ENCODE measurements at places on chromosomes 6 and 20. TPM values are rescaled to one million over a fixed set of nuclear protein-coding genes. Genes with fewer than 3 reads are reported as not detected.

DNA sequence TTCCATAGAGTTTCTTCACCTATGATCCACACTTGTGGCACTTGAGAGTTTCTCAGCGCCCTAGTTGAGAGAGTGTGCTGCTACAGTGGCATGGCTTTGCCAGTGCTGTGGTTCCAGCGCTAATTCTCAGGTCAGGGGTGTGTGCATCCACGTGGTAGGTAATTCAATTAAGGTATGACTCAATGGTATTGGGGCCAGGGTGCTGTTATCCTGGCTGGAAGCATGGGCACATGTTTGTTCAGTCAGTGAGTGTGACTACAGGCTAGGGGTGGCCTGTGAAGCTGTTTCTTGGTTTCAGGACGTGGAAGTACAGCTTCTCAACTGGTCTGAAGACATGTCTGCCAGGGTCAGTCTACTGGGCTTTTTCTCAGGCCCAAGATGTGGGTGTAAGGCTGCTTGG, 3.0 kb upstream of the SEMG2 start:
- no peak overlapping the region for H3K4me3 ChIP-seq

GRCh38 chr6:38179300-38179699, 359.8 kb downstream of the ZFAND3 start:
- H3K36me3 ChIP-seq, result no peaks in the 10 kb centered on the region
- no peaks in the 10 kb centered on the region for H3K4me1 ChIP-seq
- H3K4me3 ChIP-seq, result no peak overlapping the region
- H3K27me3 ChIP-seq, result no peaks in the 10 kb centered on the region
- no peak for DNase-seq

- no peaks in the 10 kb centered on the region for H3K36me3 ChIP-seq
- H3K27me3 ChIP-seq, result no peaks in the 10 kb centered on the region
- no peak for DNase-seq
- no peak overlapping the region for H3K4me3 ChIP-seq
Observed at GRCh38 chr6:43269273-43270007, 26.2 kb downstream of the TTBK1 start.

HAO1 gene
- total RNA-seq, result not detected

LINC00237 gene
- not detected for total RNA-seq

DNA sequence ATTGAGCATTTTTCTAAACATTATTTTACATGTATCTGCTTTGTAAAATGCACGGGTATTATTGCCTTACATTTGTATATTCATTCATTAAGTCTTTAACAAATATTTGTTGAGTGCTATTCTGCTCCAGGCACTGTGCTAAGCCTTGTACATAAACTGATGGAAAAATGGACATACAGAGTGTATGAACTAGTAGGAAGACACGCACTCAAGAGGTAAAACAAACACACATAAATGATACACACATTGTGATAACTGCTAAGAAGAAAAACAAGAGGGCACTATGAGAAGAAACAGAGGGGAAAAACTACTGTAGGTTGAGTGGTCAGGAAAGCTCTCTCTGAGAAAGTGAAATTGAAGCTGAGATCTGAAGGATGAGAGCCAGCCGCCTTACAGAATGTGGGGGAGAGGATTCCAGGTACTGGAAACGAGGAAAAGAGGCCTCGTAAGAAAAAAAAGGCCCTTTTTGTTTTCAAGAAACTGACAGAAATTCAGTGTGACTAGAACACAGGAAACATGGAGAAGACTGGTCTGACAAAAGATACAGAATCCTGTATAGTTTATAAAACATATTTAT, 117.5 kb downstream of the EYA4 start:
- H3K27ac ChIP-seq, result no peak overlapping the region
- no peaks in the 10 kb centered on the region for H3K4me1 ChIP-seq
- H3K36me3 ChIP-seq, result no peaks in the 10 kb centered on the region
- H3K4me3 ChIP-seq, result no peak overlapping the region

DNA sequence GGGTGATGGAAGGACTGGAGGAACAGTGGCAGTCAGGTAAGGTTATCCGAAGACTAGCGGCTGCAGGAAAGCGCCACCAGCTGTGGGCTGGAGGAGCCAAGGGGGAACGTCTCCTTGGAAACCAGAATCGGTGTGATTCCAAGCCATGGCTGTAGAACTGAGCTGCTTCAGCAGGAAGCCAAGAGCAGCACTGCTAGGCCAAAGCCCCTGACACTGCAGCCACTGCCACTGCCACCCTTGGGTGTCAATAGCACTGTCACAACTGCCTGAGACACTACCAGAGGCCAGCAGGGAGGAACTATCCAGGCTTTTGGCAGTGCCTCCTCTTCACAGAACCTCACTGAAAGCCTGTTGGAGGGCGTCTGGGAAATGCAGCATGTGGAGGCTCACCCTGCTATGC, 289.6 kb upstream of the SUPT3H start:
- no peaks in the 10 kb centered on the region for H3K4me1 ChIP-seq
- H3K27me3 ChIP-seq, result no peaks in the 10 kb centered on the region
- no peak for DNase-seq
- no peaks in the 10 kb centered on the region for H3K36me3 ChIP-seq
- H3K4me3 ChIP-seq, result no peak overlapping the region

GPR6 gene
- total RNA-seq, result not detected

SERINC1 gene
- total RNA-seq, result 48.1 TPM

TUBB gene
- 901 TPM for total RNA-seq

SNAP25 gene
- not detected for total RNA-seq

GRCh38 chr20:14220986-14221385, 116.4 kb downstream of the FLRT3 start:
- H3K4me1 ChIP-seq, result peaks cover 40% of the 10 kb centered on the region
- peak overlapping the region; percentile 76 for H3K27ac ChIP-seq
- no peak for DNase-seq
- no peak overlapping the region for H3K4me3 ChIP-seq

DNA sequence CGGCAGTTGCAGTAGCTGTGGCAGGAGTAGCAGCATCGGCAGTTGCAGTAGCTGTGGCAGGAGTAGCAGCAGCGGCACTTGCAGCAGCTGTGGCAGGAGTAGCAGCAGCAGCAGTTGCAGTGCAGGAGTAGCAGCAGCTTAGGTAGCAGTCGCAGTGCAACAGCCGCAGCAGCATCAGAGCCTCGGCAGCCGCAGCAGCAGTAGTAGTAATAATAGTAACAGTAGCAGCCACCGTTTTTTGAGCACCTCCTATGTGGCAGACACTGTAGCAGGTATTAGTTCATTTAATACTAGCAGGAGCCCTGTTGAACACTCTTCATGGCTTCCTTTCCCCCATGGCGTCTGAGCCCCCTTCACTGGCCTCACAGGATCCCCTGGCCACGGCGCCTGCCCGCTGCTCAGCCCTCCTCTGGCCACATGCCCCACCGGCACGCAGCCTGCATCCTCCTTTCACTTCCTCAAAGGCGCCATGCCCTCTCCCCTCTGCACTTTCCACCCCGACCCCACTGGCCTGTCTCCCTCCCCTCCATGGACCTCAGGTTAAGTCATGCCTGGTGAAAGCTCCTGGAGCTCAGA, 19.1 kb upstream of the IRF4 start:
- H3K36me3 ChIP-seq, result no peaks in the 10 kb centered on the region
- peaks cover 88% of the 10 kb centered on the region for H3K27me3 ChIP-seq
- H3K27ac ChIP-seq, result no peak overlapping the region
- no peak for DNase-seq
- H3K4me3 ChIP-seq, result no peak overlapping the region

DNA sequence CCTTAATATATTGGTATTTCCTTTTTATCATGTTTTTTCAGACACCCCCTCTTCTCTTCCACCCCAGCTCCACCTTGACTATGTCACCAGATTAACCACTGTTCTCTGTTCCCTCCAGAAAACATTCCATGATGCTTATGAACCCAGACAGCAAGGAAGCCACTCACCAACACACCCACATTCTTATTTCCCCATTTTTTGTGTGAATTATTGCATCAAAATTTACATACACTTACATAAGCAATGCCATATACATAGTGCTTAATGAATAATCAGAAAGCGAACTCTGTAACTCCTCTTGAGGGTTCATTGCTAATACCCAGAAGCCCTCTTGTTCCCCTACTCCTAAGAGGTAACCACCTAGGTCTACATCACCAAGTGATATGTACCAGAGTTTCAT, 182.3 kb upstream of the CDYL start:
- H3K4me3 ChIP-seq, result no peak overlapping the region
- no peaks in the 10 kb centered on the region for H3K27me3 ChIP-seq
- DNase-seq, result no peak
- H3K4me1 ChIP-seq, result no peaks in the 10 kb centered on the region
- H3K36me3 ChIP-seq, result no peaks in the 10 kb centered on the region

DNA sequence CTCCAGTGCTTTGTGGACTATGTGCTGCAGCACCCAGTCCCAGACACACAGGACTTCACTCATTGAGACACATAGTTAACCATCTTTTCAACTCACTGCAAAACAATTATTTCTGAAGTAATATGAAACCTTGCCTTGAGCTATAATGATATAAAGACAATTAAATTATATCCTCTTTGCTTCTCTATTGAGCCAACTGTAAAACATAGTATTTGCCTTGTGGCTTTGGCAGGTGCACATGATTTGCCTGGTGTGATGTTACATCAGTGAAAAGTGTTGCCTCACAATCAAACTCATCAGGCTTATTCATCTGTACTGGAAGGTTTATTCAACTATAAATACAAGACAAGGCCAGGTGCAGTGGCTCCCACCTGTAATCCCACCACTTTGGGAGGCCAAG, 80.6 kb downstream of the NCOA7 start:
- H3K4me1 ChIP-seq, result peaks cover 69% of the 10 kb centered on the region
- no peak for DNase-seq
- peaks cover 16% of the 10 kb centered on the region for H3K36me3 ChIP-seq

DNA sequence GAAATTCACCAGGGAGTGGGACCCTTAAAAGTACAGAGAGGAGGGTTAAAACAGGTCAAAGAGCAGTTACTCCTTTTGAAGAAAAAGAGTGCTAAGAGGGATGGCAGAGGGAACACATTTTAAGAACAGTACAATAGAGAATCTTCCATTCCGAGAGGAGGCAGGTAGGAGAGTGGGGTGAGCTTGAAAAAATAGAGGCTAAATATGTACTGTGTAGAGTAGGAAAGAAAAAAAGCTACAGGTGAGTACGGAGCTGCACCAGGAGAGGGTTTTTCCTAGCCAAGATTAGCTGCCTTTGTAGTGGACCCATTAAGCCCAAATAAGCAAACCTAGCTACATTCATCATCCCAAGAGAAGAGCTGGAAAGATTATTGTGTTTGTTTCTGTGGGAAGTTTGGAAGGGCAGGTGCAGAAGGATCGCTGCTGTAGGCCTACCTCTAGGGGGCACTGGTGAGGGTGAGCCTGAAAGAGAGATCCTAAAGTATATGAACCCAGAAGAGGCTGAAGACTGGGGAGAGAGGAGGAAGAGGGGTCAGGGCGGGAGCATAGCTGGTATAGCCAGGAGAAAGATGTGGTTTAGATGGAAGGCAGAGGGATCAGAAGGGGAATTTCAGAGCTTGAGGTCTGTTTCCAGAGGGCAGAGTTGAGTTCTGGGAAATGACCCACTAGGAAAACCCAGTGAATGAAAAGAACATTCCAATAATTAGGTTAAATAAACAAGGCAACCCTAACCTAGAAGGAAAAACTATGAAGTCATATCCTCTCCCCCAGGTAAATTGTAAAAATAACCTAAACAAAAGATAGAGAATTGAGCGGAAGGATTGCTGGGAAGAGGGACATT, 50.2 kb upstream of the HINT3 start:
- no peak overlapping the region for H3K4me3 ChIP-seq
- H3K4me1 ChIP-seq, result no peaks in the 10 kb centered on the region
- no peak overlapping the region for H3K27ac ChIP-seq
- peak; percentile 11 for DNase-seq

- H3K4me3 ChIP-seq, result no peak overlapping the region
- peaks cover 65% of the 10 kb centered on the region for H3K27me3 ChIP-seq
- H3K36me3 ChIP-seq, result no peaks in the 10 kb centered on the region
- no peak overlapping the region for H3K27ac ChIP-seq
- DNase-seq, result no peak
Observed at GRCh38 chr6:34149831-34150400, 4.0 kb upstream of the GRM4 start.

PARD6B gene
- total RNA-seq, result 80.3 TPM

COL9A1 gene
- total RNA-seq, result not detected

GRCh38 chr6:64224819-64225218, 589.2 kb downstream of the PHF3 start:
- H3K4me3 ChIP-seq, result no peak overlapping the region
- H3K36me3 ChIP-seq, result no peaks in the 10 kb centered on the region
- no peaks in the 10 kb centered on the region for H3K4me1 ChIP-seq
- DNase-seq, result no peak

RING1 gene
- total RNA-seq, result 18.9 TPM

DNA sequence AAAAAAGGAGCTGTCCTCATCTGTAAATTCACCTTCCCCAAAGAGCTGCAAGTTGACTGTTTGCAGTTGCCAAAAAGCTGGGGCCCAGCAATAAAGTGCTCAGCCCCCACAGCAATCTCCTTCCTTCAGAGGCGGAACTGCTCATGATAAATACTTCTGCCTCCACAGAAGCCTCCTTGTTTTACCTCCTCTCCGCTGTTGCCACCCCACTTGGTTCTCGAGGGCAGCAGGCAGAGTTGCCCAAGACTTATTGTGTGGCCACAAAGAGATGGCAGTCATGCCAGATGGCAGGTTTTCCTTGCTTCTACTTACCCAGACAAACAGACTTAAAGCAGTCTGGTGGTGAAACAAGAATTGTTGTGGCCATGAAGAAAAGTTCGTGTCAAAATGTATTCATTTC, 66.3 kb downstream of the SLX4IP start:
- H3K4me1 ChIP-seq, result no peaks in the 10 kb centered on the region
- H3K27ac ChIP-seq, result no peak overlapping the region
- no peak for DNase-seq

GRCh38 chr20:52837378-52837777, 134.8 kb upstream of the TSHZ2 start:
- no peak for DNase-seq
- H3K36me3 ChIP-seq, result no peaks in the 10 kb centered on the region
- no peak overlapping the region for H3K4me3 ChIP-seq
- H3K4me1 ChIP-seq, result no peaks in the 10 kb centered on the region
- H3K27me3 ChIP-seq, result peaks cover 53% of the 10 kb centered on the region
- H3K27ac ChIP-seq, result no peak overlapping the region

DNA sequence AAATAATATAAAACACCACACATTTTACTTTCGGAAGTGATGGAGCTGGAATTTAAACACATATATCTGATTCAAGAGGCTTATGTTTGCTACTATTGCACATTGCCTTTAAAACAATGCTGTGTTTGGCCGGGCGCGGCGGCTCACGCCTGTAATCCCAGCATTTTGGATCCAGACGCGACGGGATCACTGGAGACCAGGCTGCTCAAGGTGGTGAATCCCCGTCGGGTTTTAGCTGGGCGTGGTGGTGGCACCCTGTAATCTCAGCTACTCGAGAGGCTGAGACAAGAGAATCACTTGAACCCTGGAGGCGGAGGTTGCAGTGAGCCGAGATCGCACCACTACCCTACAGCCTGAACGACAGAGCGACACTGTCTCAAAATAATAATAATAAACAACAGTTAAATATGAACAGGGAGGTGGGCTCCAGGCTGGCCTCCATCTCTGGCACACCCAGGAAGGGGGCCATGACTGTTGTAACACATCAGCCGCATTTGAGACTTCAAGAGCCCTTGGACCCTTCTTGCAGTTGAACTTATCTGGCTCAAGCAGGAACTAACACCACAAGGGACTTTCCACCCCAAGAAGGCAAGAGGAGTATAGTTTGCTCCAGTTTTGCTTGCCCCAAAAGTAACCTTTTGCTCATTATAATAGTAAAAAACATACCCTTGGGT, 127.1 kb upstream of the ZNF184 start:
- H3K4me3 ChIP-seq, result peak overlapping the region; percentile 87
- no peak for DNase-seq
- H3K4me1 ChIP-seq, result peaks cover 4% of the 10 kb centered on the region
- no peaks in the 10 kb centered on the region for H3K36me3 ChIP-seq
- H3K27ac ChIP-seq, result no peak overlapping the region

HUS1B gene
- 0.94 TPM for total RNA-seq

- H3K36me3 ChIP-seq, result no peaks in the 10 kb centered on the region
- no peaks in the 10 kb centered on the region for H3K27me3 ChIP-seq
- H3K4me3 ChIP-seq, result no peak overlapping the region
- peaks cover 49% of the 10 kb centered on the region for H3K4me1 ChIP-seq
Observed at GRCh38 chr6:87718662-87719433, 16.8 kb upstream of the AKIRIN2 start.

All from PC-9 (cell line).